ENCODE measurements at places on chromosomes 3 and 15.

GRCh38 chr3:143172795-143173145, 53.2 kb downstream of the CHST2 start:
- DNase-seq: no peak

DNA sequence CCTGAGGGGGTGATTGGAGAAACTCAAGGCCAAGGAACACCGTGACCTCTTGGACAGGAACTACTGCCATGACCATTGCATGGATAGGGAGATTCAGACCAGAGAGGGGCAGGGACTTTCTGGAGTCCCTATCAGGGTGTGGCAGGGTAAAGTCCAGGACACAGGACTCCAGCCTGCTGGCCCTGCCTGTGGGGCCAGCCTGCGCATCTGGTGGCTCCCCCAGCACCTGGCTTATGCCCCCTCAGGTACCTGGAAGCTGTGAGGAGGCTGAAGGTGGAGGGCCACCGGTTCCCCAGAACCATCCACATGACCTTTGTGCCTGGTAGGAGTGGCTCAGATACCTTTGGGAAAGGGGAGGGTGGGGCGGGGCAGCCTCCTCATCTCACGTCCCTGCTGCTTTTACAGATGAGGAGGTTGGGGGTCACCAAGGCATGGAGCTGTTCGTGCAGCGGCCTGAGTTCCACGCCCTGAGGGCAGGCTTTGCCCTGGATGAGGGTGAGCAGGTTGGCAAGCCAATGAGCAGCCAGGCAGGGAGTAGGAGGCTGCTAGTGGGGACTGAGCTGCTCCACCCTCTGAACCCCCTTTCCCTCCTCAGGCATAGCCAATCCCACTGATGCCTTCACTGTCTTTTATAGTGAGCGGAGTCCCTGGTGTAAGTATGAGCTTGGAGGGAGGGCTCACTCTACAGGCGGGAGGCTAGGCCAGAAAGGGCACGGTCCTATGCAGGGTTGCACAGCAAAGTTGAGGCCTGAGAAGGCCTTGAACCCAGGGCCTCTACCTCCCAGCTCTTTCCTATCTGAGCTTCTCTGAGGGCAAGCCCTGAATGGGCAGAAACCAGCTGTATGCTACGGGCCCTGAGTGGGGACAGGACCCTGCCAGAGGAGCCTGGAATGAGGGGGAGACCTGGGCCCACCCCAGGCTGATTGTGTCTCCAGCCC, 2.9 kb downstream of the ACY1 start:
- DNase-seq: no peak

DNA sequence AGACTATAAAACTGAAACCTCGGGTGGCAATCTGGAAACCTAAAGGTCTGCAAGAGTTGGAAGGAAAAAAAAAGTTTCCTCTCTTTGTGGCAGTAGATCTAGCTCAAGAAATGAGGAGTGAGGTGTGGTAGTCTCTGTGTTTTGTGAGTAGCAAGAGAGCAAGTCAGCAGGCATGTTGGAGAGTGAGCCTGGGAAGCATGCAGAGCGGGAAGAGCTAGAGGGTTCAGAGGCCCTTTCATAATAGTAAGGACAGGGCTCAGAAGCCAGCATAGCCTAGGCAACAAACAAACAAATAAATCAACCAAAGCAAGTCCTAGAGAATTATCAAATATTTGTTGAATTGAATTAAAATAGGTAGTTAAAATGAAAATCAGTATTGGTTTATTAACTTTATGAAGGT, 189.7 kb upstream of the CBLB start:
- no peak for DNase-seq

DNA sequence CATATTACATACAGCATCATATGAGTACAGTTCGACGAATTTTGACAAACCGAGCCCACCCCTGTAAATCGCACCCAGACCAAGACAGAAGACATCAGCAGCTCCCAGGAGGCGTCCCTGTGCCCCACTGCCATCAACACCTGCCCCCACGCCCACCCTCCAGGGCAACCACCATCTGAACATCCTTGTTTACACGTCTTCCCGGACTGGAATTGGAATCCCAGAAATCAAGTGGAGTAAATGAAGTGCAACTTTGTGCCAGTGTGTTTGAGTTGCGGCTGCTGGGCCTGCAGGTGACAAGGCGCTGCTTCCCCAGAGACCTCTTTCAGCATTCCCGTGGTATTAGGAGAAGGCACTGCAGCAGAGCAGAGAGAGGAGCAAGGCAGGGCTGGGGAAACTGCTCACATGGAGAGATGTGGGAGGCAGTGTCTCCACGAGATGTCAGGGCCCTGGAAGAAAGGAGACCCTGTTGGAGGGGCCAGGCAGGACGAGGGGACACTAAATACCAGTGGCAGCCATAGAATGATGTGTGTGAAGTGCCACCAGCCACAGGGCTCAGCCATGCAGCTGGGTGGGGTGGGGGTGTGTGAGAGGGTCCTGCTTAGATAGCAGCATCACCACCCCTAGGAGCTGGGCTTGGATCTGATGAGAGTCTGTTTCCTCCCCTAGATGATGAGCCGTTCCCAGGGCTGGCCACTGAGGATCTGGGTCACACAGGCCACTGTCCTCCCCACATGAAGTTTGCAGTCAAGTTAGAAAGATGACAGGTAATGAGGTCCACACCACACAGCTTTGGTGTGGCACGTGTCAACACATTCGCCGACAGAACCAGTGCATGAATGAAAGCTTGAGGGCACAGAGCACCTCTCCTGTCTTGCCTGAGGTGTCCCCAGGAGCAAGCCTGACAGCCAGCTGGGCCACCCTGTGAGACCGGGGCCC, 33.4 kb upstream of the PCSK6 start:
- no peak for DNase-seq

DNA sequence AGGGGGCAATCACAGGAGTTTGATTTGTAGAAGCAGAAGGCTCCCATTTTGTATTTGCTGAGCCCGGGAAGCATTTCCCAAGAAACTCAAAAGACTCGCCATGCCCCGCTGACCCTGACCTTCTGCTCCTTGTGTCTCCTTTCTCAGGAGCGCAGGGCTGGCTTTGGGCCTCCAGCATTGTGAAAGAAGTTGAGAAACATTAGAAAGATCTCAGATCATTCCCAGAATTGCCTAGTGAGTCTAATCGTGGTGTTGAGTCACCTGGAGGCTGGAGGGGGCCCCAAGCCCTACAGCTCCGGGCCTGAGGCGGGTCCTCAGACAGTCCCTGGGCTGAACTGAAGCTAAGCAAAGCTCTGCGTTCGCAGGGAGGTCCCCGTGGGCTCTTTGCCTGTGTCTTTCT, 10.9 kb upstream of the PIGZ start:
- no peak for DNase-seq

DNA sequence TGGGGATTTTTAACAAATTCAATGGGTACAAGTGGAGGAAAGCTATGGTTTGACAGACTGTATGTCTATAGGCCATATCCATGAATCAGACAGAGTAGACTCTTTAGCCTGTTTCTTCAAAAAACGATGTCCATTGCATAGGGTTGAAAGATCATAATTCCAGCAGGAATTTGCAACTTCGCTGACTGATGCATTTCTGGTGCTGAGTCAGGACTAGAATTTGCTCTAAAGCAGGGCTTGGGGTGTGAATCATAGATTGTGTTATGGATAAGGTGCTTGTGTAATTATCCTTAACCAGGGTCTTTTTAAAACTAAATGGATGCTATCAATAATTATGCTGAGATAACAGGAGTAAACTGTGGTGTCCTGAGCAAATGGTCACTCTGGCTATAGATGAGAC, 200.4 kb upstream of the TBC1D5 start:
- no peak for DNase-seq

DNA sequence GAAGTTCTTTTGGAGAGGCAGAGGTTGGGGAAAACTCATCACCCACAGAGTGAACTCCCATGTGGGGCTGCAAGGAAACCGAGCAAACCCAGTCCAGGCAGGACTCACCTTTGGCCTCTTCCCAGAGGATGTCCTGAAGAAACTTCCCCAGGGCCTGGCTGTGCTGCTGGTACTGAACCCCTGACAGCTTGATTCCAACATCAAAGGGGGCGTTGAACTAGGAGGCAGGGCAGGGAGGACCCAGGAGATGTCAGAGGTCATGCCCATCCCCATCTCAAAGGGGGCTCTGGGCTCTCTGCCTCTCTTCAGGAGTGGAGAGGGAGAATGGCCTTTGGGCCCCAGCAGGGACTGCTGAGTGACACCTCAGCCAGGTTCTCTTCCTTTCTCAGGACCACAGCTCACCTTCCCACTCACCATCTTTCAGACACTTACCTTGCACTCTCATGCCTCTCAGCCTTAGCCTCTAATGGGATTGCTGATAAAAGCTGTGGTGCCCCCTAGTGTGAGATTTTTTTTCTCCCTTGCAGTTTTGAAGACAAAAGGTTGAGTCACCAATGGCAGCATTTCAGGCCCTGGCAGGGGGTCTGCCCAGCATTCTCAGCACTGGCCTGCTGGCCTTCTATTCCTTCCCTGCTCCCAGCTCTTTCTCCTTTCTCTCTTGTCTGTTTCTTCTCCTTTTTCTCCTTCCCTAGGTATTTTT, 6.0 kb downstream of the GHRL start:
- DNase-seq: no peak

- DNase-seq: peak; percentile 13
Measured at GRCh38 chr3:102036017-102036416, 186.7 kb downstream of the NFKBIZ start.

GRCh38 chr3:38404286-38404685, 49.4 kb upstream of the ACVR2B start:
- DNase-seq: no peak

DNA sequence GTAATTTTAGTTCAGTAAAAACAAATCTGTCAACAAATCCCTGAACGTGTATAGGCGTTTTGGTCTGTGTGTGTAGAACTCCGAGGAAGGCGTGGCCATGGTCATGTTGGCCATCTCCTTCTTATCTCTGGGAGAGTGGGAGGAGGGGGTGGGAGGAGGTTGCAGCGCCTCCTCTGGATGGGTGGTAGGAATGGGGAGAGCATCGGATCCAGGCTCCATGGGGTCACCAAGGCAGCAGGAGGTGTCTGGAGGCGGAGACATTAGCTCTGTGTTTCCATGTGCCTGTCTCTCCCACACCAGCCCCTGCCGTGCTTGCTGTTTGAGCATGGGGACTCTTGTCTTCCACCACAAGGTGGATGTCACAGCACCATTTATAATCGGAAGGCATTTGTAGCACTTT, 34.5 kb upstream of the TRPM1 start:
- no peak for DNase-seq

- DNase-seq: no peak
Measured at GRCh38 chr3:170961616-170962400, 53.4 kb upstream of the EIF5A2 start.

- DNase-seq: no peak
Measured at GRCh38 chr3:193836511-193836910, 243.5 kb downstream of the OPA1 start.

- DNase-seq: no peak
Measured at GRCh38 chr15:40929660-40930429, 705 bp downstream of the DLL4 start.

GRCh38 chr3:83226751-83227150, 1465.3 kb upstream of the GBE1 start:
- no peak for DNase-seq

GRCh38 chr15:35067496-35068347, 17.4 kb downstream of the NANOGP8 start:
- DNase-seq: no peak

DNA sequence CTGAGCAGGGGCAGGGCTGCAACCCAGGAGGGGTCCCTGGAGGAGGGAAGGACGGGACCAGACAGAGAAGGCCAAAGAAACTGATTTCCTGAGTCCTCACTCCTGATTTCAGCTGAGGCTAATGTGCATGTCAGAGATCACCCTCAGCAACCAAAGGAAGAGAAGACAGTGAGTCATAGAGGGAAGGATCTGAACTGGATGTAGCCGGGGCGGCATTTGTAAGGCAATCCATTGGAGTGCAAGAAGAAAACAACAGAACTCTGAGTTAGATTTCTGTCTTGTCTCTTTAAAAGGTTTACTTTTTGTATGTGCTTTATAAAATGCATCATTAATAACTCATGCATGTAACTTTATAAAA, 105.3 kb upstream of the AGBL1 start:
- no peak for DNase-seq

- no peak for DNase-seq
Measured at GRCh38 chr15:42083916-42084315, 10.4 kb downstream of the PLA2G4D start.

GRCh38 chr3:77055841-77056341, 16.0 kb downstream of the ROBO2 start:
- no peak for DNase-seq

DNA sequence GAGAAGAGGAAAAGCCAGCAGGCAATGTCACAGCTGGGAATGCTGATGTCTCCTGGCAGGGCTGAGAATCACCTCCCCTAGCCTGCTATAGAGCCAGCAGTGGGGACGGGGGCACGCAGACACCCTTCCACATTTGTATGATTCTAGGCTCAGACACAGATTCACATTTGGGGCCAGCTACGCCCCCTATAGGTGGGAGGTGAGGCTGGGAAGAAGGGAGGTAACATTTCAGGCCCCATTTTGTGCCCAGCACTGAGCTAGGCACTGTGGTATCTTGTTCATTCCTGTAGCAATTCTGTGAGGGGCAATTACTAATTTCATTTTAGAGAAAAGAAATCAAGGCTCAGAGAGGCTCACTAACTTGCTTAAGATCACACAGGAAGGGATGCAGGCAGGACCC, 15.9 kb upstream of the ACAD9 start:
- no peak for DNase-seq

- DNase-seq: no peak
Measured at GRCh38 chr3:135753506-135753905, 212.0 kb upstream of the PPP2R3A start.

- no peak for DNase-seq
Measured at GRCh38 chr3:98914210-98915080, 12.9 kb upstream of the DCBLD2 start.
